ENCODE measurements at places on chromosomes 7 and 10. TPM values are rescaled to one million over a fixed set of nuclear protein-coding genes. Genes with fewer than 3 reads are reported as not detected.

SPDYE9 gene
- total RNA-seq: not detected

CSGALNACT2 gene
- 6.6 TPM for total RNA-seq

KDM7A gene
- total RNA-seq: 11.9 TPM

DLG5 gene
- 8.8 TPM for total RNA-seq

PSD gene
- total RNA-seq: 0.89 TPM

COL26A1 gene
- total RNA-seq: not detected

RBP3 gene
- total RNA-seq: not detected

ACTR3C gene
- 2.9 TPM for total RNA-seq

AGMO gene
- total RNA-seq: 0.35 TPM

ZNF365 gene
- not detected for total RNA-seq

KBTBD2 gene
- total RNA-seq: 25.1 TPM

GIMAP1 gene
- total RNA-seq: 5.6 TPM

HOXA5 gene
- total RNA-seq: 0.62 TPM

LRRC18 gene
- total RNA-seq: not detected

CPA1 gene
- not detected for total RNA-seq

KIAA1549 gene
- total RNA-seq: 2.1 TPM

NAMPT gene
- 145 TPM for total RNA-seq

TMEM270 gene
- not detected for total RNA-seq

CYP3A4 gene
- total RNA-seq: 0.70 TPM

MOGAT3 gene
- total RNA-seq: not detected

CNPY1 gene
- total RNA-seq: not detected

SOSTDC1 gene
- total RNA-seq: 0.67 TPM

CYP3A7 gene
- total RNA-seq: not detected

CYP2C19 gene
- total RNA-seq: 0.11 TPM

LRRD1 gene
- total RNA-seq: not detected

GNG11 gene
- total RNA-seq: 18.4 TPM

MYOZ1 gene
- 0.38 TPM for total RNA-seq

SPDYE1 gene
- total RNA-seq: not detected

IFIT1B gene
- not detected for total RNA-seq

ZPBP gene
- not detected for total RNA-seq

CHST12 gene
- total RNA-seq: 14.8 TPM

CCDC126 gene
- 10.8 TPM for total RNA-seq

MET gene
- 14.3 TPM for total RNA-seq

HELLS gene
- total RNA-seq: 1.6 TPM

ZMYND11 gene
- 64.9 TPM for total RNA-seq

NPSR1 gene
- not detected for total RNA-seq

SEPTIN7 gene
- total RNA-seq: 167 TPM

CPED1 gene
- total RNA-seq: 26.2 TPM

TSPAN12 gene
- 56.9 TPM for total RNA-seq

RAB19 gene
- not detected for total RNA-seq

CALCR gene
- 0.05 TPM for total RNA-seq

TYW1B gene
- total RNA-seq: 3.1 TPM

TEX47 gene
- not detected for total RNA-seq

AKR1D1 gene
- not detected for total RNA-seq

PNLIPRP2 gene
- total RNA-seq: not detected

IDI2 gene
- 0.16 TPM for total RNA-seq

C7orf57 gene
- total RNA-seq: not detected

WEE2 gene
- total RNA-seq: not detected
